Anterior cingulate cortex (tissue), 58 donors: ENCODE measurements at places on chromosomes 12 and 14.

- no peak for DNase-seq
Observed at GRCh38 chr12:72295101-72295500, 22.9 kb downstream of the TRHDE start.

DNA sequence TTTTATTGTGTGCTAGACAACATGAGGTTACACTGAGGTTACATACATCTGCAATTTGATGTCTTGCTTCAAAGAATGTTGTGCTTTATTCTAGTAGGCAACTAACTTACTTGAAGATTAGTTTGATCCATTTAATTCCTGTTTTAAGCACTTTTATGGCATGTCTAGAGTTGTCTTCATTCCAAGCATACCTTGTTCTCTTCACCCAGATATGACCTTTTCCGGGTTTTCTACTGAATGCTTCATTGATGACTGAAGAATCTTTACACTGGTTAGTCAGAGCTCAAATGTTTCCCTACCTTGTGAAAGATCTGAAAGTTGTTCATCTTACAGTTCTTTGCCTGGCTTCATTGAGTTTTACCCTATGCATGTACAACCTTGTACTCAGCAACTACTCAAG, 274.0 kb upstream of the KITLG start:
- DNase-seq = no peak

DNA sequence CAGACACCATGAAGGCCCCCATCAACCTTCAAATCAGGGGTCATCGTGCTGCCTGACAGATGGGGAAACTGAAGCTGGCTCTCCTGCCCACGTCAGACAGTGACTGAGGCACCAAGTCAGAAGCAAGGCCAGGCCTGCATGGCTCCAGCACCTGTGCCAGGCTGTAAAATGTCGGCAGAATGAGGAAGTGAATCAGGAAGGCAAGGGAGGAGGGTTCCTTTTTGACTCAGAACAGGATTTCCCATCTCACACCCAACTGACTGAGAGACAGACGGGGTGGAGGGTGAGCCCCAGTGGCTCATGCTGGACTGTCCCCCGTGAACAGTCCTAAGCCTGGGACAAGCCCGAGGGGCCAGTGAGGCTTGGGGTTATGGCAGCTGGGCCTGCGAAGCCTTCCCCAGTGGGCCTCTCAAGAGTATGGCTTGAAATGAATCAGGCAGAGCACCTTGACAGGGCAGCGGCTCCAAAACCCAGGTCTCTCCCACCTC, 20.9 kb downstream of the SYNE3 start:
- no peak for DNase-seq

GRCh38 chr12:62693376-62694050, 226.9 kb downstream of the MON2 start:
- DNase-seq = no peak

DNA sequence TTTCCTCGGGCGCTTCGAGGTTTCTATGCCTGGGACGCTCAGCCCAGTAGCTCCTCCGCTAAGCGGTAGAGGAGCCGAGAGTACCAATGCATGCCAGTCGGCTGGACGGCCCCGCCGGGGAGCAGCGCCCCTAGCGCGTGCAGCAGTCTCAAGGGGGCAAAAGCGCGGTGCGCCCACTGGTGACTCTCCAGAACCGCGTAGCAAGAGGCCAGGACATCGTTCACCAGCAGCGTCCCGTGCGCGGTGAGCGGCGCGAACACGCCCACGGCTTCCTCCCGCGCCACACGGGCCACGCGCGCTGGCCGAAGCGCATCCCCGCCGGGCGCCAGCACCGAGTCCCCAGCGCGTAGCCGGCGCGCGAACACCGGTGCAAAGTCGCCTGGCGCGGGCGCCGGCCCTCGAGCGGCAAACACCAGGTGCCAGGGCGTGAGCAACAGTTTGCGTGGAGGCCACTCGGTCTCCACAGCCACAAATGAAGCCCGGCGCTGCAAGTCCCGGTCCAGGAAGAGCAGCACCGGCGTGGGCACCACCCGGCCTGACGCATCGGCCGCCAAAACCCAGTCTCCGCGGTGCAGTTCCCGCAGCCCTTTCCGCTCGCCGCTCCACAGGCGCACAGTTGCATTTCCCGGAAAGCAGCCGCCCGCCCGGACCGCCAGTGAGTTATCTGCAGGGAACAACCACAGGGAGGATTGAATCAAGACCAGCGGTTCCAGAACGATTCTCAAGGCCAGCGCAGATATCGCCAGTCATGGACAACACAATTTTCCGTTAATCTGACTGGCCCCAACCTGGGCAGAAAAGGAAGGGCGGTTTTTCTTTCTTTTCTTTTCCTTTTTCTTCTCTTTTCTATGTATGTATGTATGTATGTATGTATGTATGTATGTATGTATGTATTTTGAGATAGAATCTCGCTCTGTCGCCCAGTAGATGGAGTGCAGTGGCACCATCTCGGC, 4.5 kb downstream of the DHH start:
- no peak for DNase-seq

GRCh38 chr12:62694116-62694515, 227.5 kb downstream of the MON2 start:
- no peak for DNase-seq

- DNase-seq = no peak
Observed at GRCh38 chr14:99272899-99273765, 1.1 kb upstream of the BCL11B start.

- DNase-seq = no peak
Observed at GRCh38 chr14:21066882-21067502, 3.1 kb upstream of the ARHGEF40 start.

- no peak for DNase-seq
Observed at GRCh38 chr14:34604995-34605394, 25.0 kb downstream of the SNX6 start.

GRCh38 chr12:78820946-78821345, 43.6 kb upstream of the SYT1 start:
- DNase-seq = no peak

DNA sequence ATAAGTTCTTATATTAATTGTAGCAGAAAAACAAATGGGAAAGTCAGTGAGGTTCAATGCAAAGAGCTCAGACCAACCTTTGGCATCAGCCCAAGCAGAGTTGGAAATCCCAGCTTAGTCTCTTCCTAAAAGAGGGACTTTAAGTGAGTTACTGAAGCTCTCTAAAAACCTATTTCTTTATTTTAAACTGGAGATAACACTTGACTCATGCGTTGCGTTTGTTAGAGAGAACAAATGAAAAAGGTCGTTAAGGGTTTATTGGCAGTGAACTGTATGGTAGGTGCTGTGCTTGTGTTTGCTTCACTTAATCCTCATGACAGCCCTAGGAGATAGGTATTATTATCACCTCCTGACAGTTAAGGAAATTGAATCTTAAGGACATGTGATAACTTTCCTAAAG, 396.5 kb downstream of the RAD51B start:
- no peak for DNase-seq
